ENCODE measurements at places on chromosomes 2 and 18.

DNA sequence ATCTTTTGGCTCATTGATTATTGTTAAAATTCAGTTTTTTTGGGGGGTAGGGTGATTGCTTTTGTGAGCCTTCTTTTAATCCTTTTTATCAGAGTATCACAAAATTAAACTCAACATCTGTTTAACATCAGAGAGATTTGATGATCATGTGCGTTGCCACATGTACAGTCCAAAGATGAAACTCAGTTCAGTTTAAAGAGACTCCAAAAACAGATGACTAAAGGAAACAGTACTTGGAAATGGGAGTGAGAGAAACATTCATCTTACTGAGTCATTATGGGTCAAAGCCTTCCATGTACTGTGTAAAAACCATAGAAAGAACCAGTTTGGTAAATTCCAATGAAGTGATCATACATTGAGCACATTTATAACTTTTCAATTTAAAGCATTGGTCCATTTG, 53.0 kb downstream of the LYPD6 start:
- peak; percentile 93 for DNase-seq

- peak; percentile 49 for DNase-seq
Measured at GRCh38 chr2:40360652-40361051, 91.2 kb downstream of the SLC8A1 start.

- no peak for DNase-seq
Measured at GRCh38 chr2:98416383-98417159, 28.1 kb upstream of the INPP4A start.

GRCh38 chr18:25604196-25604893, 252.4 kb upstream of the ZNF521 start:
- DNase-seq, result no peak

- peak; percentile 48 for DNase-seq
Measured at GRCh38 chr2:120566331-120567035, 169.2 kb upstream of the GLI2 start.

- DNase-seq, result no peak
Measured at GRCh38 chr2:132429351-132429750, 12.7 kb downstream of the GPR39 start.

All from fibroblast of skin of right quadriceps (primary cell).